ENCODE measurements at places on chromosomes 11 and 22. TPM values are rescaled to one million over a fixed set of nuclear protein-coding genes. Genes with fewer than 3 reads are reported as not detected.

Gene OR52H1
- not detected for total RNA-seq

Gene LMO2
- 23.7 TPM for total RNA-seq

Gene PIH1D2
- total RNA-seq, result 0.64 TPM

Gene MAP6
- total RNA-seq, result 0.30 TPM

Gene GAL
- 6.8 TPM for total RNA-seq

Gene B4GALNT4
- 0.05 TPM for total RNA-seq

Gene CYP2D6
- not detected for total RNA-seq
